Tibial nerve (tissue), 4 donors: ENCODE measurements at places on chromosomes 1 and 21. TPM values are rescaled to one million over a fixed set of nuclear protein-coding genes. Genes with fewer than 3 reads are reported as not detected.

- DNase-seq = no peak
- no peaks in the 10 kb centered on the region for H3K36me3 ChIP-seq
- peak overlapping the region; percentile 69 for H3K27ac ChIP-seq
Observed at GRCh38 chr1:71640998-71641397, 560.2 kb upstream of the ZRANB2 start.

The AGMAT gene
- total RNA-seq = not detected

- no peaks in the 10 kb centered on the region for H3K4me1 ChIP-seq
- H3K4me3 ChIP-seq = no peak overlapping the region
Observed at GRCh38 chr1:181514298-181515290, 31.3 kb downstream of the CACNA1E start.

The PTPN22 gene
- total RNA-seq = 4.9 TPM

- DNase-seq = no peak
- H3K36me3 ChIP-seq = no peaks in the 10 kb centered on the region
- no peak overlapping the region for H3K4me3 ChIP-seq
- no peaks in the 10 kb centered on the region for H3K27me3 ChIP-seq
Observed at GRCh38 chr1:204627436-204627835, 58.1 kb downstream of the LRRN2 start.

- no peaks in the 10 kb centered on the region for H3K27me3 ChIP-seq
- no peak overlapping the region for H3K27ac ChIP-seq
- H3K4me1 ChIP-seq = no peaks in the 10 kb centered on the region
- no peaks in the 10 kb centered on the region for H3K36me3 ChIP-seq
- no peak for DNase-seq
- no peak overlapping the region for H3K4me3 ChIP-seq
Observed at GRCh38 chr1:97500760-97501159, 420.1 kb downstream of the DPYD start.

DNA sequence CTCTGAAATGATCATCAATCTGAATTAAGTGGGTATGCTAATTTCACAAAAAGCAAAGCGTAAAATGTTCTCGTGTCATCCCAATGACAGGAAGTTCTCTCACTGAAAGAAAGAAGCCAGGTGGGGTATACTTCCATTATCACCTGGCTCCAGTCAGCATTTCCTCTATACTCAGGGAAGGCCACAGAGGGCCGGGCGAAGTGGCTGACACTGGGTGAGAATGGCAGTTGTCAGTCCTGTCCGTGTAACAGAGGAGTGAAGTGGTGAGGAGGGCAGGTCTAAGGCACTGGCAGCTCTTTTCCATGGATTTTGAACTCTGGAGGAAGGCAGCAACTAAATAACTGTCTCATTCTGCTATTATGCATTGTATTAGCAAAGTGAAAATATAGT is 60.4 kb downstream of the CAPN2 start:
- H3K27ac ChIP-seq = peak overlapping the region; percentile 83
- H3K4me3 ChIP-seq = no peak overlapping the region
- no peaks in the 10 kb centered on the region for H3K27me3 ChIP-seq
- peaks cover 4% of the 10 kb centered on the region for H3K36me3 ChIP-seq

DNA sequence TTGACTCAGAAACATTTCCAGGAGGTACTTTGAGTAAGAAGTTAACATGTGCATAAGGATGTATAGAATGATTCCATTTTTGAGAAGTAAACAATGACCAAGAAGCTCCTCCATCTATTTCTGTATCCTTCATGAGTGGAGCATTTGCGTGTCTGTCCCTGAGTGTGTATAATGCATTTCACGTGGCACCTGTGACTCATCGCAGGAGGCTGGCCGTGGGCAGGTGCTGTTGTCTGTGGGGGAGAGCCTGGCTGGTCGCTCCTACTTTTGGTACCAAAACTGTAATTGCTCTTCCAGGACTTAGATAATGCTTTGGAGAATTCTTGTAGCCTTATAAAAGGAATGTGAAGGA is 16.5 kb downstream of the SLC37A1 start:
- no peaks in the 10 kb centered on the region for H3K36me3 ChIP-seq
- DNase-seq = no peak
- H3K4me3 ChIP-seq = no peak overlapping the region
- no peaks in the 10 kb centered on the region for H3K27me3 ChIP-seq

DNA sequence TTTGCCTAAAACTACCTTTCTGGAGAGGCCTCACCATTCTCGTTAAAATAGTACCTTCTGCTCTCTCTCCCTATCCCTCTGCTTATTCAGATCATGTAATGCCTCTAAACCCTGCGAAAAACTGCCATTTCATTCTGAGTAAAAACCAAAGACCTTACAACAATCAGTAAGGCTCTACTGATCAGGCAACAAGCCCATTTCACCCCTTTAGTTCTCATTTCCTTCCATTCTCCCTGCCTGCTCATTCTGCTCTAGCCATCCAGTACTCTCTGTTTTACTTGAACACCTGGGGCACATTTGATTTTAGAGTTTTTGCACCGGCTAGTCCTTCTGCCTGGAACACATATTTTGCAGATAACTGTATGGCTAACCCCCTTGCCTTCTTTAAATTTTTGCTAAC is 187.8 kb downstream of the COQ8A start:
- H3K4me1 ChIP-seq = no peaks in the 10 kb centered on the region
- no peak overlapping the region for H3K27ac ChIP-seq
- DNase-seq = no peak
- peaks cover 9% of the 10 kb centered on the region for H3K36me3 ChIP-seq
- no peak overlapping the region for H3K4me3 ChIP-seq

- H3K27me3 ChIP-seq = no peaks in the 10 kb centered on the region
- no peak overlapping the region for H3K4me3 ChIP-seq
- no peak overlapping the region for H3K27ac ChIP-seq
- DNase-seq = no peak
Observed at GRCh38 chr1:196535727-196536126, 72.5 kb downstream of the KCNT2 start.

GRCh38 chr1:58966103-58966916 is 182.5 kb upstream of the JUN start:
- H3K4me1 ChIP-seq = peaks cover 25% of the 10 kb centered on the region
- no peaks in the 10 kb centered on the region for H3K36me3 ChIP-seq
- no peak overlapping the region for H3K27ac ChIP-seq

GRCh38 chr1:116412480-116412798 is 39.4 kb downstream of the ATP1A1 start:
- peaks cover 20% of the 10 kb centered on the region for H3K4me1 ChIP-seq
- H3K27me3 ChIP-seq = no peaks in the 10 kb centered on the region
- no peaks in the 10 kb centered on the region for H3K36me3 ChIP-seq
- no peak for DNase-seq
